CD4-positive, alpha-beta T cell treated with Interleukin-21 for 1 hour (primary cell): ENCODE measurements at places on chromosomes 2 and 18.

- no peak for DNase-seq
Measured at GRCh38 chr2:176753752-176754474, 458.7 kb upstream of the HNRNPA3 start.

DNA sequence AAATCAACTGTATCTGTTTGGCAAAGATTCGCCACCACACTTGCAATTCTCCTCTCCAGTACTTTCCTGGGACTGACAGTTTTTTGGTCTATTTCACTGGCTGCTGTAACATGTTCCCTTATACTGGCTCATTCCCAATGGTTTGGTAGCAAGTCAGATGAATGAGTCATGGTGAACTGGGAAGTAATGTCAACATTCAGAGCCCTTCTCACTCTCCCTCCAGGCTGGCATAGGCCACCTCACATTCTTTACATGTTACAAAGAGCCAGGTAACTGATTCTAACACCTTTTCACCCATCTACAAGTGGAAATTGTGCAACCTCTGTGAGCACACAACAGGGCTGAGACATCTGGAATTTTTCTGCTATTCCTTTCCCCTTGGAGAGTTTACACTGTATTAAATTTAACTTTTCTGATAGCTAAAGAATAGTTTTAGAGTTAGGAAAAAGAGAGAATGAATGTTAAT is 111.3 kb upstream of the TLK1 start:
- DNase-seq, result no peak

- DNase-seq, result no peak
Measured at GRCh38 chr2:14137643-14138042, 494.9 kb upstream of the LRATD1 start.

DNA sequence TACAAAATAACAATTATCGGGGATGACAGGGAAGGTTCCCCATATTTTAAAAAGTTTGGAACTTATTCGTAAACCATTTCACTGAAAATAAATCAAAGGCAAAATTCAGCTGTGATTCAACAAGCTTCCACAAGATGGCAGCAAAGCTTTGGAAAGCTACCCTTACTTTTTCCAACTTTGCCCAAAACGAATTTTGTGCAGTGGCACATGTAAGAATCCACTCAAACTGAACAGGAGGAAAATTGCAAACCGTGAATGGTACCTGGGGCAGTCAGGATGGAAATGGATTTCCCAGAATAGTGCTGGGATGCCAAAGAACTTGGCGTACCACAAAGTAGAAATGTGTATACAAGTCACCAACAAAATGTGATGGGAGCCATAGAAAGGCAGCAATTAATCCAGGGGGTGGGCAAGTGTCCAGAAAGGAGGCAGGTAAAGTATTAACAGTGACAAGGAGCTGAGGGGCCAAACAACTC is 10.7 kb downstream of the RPL31 start:
- DNase-seq, result peak; percentile 56

- DNase-seq, result no peak
Measured at GRCh38 chr2:198639580-198639979, 818.2 kb downstream of the SATB2 start.

- DNase-seq, result no peak
Measured at GRCh38 chr18:30280861-30281470, 761.6 kb downstream of the DSC3 start.

DNA sequence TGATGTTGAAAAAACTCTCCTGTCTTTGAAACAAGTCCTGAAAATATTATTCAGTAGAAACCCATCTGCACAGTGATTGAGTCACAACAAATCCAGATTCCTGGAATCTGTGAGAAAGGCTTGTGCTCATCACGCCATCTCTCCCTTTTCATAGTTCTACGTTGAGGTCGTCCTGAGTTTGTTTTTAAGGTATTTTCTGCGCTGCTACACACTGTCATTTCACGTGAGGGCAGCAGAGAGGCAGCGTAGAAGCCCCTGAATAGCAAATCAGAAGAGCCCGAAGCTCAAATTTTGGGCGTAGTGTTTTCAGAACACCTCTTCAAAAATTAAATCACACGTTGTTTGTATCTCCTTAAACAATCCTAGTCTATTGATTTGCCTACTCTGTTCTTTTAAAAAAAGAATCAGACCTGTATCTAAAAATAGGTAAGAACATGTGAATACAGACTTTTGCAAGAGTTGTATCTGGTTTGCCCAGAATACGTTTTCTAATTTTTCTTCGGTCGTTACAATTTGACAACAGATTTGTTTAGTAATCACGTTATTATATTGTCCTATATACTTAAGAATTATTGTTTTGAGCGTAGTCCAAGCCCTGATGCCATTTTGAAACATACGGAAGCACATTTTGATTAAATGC is 61.6 kb upstream of the SLC38A11 start:
- no peak for DNase-seq

DNA sequence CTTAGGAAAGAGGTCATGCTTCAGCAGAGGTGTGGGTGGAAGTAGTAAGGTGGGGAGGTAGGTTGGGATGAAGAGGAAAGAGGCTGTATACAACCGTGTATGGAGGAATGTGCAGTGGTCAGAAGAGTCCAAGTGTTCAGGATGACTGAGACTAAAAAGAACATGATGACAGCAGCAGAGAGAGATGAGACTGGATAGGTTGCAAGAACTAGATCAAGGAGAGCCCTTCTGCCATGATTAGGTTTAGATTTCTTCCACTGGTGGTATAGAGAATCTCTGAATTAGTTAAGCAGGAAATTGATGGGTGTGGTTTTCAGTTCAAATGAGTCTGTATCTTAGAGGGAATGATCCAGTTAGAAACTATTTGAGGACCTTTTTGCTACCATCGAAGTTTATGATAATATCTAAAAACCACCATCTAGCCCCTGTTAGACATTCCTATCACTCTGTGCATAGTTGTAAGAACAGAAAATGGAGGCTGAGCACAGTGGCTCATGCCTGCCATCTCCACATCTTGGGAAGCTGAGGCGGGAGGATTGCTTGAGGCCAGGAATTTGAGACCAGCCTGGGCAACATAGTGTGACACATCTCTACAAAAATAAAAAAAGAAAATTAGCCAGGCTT is 221.0 kb downstream of the LTBP1 start:
- DNase-seq, result no peak

DNA sequence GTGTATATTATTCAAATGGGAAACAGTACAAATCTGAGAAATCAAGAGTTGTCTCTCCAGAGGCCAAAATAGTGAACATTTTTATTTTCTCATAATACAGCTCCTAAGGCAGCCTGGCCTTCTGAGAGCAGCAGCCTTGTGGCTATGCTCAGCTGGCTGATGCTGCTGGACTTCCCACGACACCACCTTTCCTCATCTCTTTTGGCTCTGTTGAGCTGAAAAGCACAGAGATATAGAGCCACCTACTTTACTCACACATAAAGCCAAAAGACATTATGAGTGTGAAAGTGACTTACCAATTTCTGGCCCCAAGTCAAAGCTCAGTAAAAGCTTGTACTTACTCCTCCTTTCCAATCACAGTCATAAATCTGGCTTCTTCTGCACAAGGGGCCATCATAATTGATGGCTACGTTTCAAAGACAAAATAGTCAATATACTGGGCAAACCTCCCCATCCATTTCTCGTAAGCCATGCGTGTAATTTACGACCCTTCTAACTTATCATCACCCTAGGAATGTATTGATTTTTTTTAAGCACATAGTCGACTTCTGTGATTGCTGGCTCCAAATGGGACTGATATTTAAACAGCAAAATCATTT is 18.6 kb upstream of the REG3A start:
- DNase-seq, result no peak
